Activated CD8-positive, alpha-beta memory T cell treated with anti-CD3 and anti-CD28 coated beads, Interleukin-2, amount 10 ng/mL, durations not matched to agents 7 days and 5 days (primary cell): ENCODE measurements at places on chromosomes 1 and 21.

DNA sequence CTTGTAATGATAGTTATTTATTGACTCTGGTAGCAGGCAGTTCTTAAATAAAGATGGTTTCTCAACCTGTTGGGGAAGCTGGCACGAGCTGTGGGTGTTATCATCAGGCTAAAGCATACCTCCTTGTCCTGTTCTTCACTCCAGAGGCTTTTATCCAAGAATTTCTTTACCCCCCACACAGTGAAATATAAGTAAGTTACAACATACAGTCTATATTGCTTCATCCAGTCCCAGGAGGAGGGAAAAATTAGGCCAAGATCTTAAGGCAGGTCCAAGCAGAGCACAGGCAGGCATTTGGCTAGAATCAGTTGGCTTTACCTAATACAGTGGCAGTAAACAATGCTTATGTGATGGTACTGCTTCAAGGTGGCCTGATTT lies 6.3 kb downstream of the TMEM81 start:
- DNase-seq, result no peak

DNA sequence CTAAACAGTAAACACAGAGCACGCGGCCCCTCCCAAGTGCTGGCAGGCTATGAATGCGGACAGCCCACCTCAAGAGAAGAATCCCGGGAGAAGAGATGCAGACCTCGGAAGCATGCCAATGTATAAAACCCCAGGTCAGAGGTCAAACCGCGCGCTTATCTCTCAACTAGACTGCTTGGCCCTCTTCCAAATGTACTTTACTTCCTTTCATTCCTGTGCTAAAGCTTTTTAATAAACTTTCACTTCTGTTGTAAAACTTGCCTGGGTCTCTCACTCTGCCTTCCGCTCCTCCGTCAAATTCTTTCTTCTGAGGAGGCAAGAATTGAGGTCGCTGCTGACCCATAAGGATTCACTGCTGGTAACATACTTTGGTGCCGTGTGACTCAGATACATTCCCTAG lies 216.0 kb downstream of the S1PR1 start:
- no peak for DNase-seq

DNA sequence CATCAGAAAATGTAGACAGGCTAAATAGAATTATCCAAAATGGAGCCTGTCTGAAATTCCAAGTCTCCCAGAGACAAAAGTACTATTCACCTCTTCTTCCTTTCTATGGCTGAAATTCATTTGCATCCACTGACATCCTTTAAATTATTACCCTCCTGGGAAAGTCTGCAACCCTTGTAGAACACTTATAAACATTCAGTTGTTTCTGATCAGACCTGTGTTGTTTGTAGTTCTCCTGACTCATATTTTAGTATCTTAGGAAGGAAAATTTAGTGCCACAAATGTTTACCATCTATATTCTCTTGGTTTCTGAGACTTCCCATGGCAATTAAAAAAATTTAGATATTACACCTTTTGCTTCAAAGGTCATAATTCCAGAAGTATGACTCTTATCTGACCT lies 69.6 kb upstream of the C1orf105 start:
- no peak for DNase-seq

DNA sequence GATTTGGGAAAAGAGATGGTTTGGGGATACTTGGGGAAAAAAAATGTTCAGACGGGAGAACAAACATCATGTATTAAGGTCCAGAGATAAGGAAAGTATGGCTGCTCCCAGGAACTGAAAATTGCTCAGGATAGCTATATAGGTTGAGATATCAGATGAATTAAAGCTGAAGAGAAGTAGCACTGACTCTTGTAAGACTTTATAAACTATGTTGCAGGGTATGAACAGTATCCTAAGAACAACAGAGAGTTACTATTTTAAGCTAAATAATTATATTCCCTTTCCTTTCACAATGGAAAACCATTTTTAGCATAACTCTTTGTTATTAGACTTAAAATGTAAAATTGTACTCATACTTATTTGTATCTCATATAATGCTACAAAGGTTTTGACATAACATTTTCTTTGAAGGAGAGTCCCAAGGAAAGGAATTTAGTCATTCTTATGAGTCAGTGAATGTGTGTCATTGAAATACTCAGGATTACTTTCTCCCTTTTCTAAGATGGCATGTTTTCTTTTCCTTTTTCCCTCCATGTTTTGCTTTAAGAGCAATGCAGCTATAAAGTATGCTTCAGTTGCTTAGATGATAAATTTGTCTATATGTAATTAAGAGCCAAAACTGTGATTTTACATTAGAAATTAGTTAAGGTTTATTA lies 139.4 kb upstream of the KIAA1614 start:
- DNase-seq, result no peak

- no peak for DNase-seq
Measured at GRCh38 chr21:30305136-30305535, 15.0 kb downstream of the KRTAP26-1 start.

- no peak for DNase-seq
Measured at GRCh38 chr1:174189428-174190062, 30.2 kb downstream of the RABGAP1L start.

DNA sequence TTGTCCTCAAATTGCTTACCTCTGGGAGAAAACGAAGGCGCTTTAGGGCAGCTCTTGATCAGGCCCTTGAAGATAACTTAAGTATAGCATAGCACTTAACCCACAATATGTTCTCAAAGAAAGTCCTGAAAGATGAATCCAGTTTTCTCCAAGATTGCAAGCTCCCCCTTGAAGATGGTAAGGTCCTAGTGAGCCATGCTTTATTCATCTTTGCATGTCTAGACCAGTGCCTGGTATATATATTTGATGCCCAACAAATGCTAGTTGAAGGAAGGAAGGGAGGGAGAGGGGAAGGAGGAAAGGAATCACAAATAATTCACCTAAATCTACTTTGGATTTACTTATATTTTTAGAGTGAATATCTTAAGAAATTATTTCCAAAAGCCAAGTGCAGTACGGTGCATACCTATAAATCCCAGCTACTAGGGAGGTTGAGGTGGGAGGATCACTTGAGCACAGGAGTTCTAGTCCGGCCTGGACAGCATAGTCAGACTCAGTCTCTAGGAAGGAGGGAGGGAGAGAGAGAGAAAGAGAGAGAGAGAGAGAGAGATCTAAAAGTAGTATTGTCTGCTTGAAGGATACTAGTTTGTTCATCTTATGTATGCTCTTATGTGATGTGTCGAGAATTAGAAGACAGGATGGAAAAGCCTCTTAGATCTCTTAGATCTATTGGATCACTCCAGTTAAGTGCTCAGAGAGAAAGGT lies 25.0 kb downstream of the PBX1 start:
- DNase-seq, result no peak

DNA sequence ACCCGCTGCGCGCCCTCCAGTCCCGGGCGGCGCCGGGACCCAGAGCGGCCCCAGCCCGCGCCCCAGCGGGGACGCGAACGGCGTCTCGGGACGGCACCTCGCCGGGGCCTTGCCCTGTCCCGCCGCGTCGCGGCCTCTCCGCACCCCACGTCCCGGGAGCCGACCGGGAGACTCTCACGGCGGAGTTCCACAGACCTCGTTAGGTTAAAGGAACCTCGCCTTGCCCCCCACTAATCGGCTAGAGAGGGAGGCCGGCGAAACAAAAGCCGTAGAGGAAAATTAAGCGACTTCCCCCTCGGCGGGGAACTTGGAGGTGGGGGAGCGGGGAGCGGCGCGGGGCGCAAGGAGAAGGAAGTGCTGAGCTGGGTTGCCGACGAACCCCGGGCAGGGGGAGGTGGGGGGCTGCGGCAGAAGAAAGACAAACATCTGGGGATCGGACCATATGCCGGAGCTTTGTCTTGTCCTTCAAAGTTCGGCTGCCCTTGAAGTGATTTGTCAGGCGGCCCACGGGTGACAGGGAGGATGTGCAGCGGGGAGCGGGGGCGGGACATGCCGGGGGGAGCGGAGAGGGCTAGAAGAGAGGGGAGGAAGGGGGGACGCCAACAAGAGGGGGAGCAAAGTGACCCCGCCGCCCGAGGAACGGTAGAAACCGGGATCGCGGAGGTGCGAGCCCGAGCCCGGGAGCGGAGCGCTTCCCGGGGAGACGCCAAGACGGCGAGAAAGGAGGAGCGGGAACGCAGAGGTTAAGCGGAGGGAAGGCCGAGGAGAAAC lies 120.0 kb upstream of the RRP15 start:
- no peak for DNase-seq

DNA sequence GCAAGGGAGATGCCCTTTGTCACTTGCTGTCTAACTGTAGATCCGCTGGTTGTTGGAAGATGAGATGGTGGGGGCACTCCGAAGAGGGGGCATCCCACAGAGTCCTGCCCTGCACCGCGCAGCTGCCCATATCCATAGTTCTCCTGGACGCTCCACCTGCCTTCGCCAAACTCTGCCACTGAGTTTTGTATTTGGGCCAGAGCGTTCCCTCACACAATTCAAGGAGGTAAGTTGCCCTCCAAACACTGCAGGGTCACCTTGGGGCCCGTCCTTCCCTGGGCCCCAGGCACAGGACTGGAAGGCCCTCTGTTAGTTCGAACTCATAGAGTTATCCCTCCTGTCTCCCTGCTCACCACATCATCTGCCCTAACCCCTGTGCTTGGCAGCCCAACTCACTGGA lies 22.1 kb downstream of the HYI start:
- no peak for DNase-seq

DNA sequence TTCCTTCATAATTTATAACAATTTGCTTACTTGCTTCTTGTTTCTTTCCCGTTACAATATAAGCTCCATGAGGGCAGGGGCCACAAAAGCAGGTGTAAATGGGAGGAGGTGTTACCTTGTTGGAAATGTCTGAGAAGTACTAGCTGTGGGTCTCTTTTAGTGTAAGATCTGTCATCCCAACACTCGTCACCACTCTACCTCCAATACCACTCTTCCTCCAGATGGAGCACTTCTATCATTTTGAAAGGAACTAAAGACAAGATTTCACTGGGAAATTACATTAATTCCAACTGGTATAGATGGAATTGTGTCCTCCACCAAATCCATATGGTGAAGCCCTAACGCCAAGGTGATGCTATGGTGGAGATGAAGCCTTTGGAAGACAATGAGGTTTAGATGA lies 53.0 kb upstream of the CPLANE2 start:
- no peak for DNase-seq

- DNase-seq, result no peak
Measured at GRCh38 chr21:14356746-14357145, 26.2 kb downstream of the HSPA13 start.

DNA sequence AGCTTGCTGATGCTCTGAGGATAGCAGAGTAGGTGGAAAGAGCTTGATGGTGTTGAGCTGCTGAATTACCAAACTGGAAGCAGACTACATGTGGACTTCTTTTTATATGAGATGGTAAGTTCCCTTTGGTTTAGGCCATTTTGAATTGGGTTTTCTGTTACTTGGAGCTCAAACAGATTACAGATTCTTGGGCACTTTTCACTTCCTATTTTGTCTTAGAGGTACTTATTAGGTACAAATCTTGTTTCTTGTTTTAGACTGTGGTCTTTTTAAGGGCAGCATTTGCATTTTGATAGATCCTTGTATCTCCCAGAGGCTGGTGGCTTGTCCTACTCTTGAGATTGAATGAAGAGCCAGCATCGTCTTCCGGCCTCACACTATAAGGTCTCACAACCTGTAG lies 70.2 kb downstream of the GADD45A start:
- DNase-seq, result no peak

DNA sequence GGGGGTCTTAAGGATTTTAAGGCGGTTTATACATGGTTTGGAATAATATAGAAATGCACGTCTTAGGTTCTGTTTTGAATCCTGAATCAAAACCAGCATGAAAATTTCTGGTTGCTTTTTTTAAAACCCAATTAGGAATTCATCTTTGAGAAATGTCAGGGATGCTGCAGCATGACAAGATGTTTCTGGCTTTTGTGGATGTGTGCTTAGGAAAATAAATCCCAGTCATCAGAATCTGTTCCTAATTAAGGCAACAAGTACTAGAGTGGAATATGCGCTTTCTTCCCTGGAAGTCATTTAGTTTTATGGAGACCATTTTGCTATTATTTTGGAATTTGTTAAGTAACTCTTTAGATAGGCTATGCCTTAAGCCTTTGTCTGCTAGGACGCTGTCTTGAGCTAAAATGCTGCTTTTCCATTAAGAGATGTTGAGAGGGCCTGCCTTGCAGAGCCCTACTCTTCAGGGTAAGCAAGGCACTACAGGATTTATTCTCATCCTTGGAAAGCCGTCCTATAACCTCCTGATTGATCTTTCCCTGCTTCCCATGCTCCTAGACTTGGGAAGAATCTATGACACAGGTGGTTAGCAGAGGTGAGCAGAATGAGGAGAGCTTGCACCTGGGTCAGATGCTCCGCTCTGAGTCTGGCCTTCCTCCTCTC lies 332.8 kb downstream of the DISC1 start:
- DNase-seq, result no peak

DNA sequence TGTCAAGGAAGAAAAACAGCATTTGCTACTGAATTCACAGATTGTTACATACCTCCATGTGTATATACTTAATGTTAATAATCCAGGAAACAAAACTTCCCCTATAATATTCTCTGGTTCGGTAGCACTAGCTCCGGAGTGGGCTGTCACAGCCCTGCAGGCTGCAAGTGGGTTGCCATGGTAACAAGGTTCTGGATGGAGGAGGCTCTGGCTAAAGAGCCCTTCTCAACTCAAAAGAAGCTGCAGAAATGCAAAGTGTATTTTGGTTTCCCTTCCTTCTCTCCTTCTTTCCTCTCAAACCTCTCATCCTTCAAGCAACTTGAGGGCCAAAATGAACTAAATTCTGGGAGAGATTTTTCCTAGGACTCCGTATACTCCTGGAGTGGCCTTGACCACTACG lies 45.2 kb downstream of the ASTN1 start:
- no peak for DNase-seq

DNA sequence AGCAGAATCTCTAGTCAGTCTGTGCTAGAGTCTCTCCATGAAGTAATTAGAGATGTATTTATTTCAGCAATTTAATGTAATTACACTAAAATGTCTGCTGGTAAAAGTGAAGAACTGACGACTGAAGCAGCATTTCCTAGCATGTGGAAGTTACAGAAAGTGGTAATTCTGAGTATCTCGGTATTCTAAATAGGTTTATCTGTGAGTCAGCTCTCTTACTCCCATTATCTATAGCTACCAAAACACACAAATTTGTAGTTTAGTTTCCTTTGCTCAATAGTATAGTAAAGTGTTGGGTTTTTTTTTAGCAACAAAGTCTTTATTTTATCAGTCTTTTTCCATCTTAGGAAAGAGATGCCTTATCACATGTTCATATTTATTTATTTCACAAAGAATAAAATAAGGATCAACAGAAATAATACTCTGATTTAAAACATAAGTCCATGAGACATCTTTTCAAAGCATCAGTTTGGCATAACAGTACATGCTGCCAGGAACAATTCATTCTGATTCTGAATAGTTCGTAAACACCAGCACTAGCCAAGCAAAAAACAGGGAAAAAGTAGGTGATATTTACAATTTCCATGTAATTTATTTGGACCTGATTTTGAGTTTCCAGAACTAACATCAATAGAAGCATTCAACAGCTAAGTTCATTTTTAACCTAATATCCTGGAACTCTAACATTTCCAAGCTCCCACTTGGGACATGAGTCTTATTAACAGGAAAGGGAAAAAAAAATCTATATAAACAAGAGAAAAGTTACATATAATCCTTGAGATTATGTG lies 76.3 kb downstream of the KCNT2 start:
- no peak for DNase-seq

DNA sequence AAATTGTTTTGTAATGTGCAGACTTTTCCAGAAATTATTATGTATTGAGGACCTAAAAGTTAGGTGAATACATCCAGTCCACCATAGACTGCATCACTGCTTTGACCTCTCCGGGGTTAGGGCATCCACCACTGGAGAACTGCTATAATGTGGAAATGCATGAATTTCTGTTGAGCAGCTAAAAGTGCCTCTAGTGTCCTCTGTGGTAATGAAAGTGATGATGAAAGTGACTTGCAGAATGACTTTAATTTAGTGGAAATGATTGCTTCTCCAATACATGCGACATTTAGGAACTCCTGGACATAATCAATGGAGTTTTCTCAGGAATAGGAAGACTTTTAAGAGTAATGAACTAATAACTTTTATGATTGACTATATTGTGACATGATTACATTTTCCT lies 170.8 kb downstream of the LBR start:
- no peak for DNase-seq
